Calu3 (cell line): ENCODE measurements at places on chromosomes 6 and 20. TPM values are rescaled to one million over a fixed set of nuclear protein-coding genes. Genes with fewer than 3 reads are reported as not detected.

GRCh38 chr6:125332664-125333063 lies 30.9 kb upstream of the HDDC2 start:
- DNase-seq: no peak

- peak; percentile 69 for DNase-seq
These were observed 10.3 kb upstream of the PRSS16 start for GRCh38 chr6:27237089-27237803.

DNA sequence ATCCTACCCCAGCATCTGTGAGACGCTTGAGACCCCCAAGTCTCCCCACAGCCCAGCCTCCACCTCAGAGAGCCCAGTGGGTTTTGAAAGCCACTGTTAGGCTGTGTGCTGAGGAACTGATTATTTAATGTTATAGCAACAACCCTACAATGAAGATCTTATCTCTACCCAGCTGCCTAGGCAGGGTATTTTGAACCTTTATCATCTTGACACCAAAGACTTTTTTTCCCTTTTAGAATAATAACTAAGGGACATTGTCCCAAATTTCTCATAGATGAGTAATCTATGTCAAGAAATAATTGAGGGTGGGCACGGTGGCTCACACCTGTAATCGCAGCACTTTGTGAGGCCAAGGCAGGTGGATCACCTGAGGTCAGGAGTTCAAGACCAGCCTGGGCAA lies 26.2 kb downstream of the HM13 start:
- DNase-seq: no peak

GRCh38 chr20:1171461-1172093 lies 13.2 kb downstream of the TMEM74B start:
- DNase-seq: peak; percentile 3

DNA sequence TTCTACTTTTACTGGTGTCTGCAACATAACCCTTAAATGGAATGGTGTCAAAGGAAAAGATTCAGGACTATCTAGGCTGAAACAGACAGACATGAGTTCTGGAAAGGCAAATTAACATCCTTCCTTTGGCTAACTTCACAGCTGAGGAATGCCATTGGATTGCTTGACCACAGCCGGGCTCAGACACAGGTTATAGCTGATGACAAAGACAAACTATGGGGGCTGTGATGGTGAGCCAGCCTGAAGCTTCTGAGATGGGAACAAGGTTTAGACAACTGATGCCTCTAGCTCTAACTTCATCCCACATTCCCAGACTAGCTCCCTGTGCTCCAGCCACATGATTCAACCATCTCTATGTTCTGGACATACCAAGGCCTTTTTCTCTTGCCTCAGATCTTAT lies 15.3 kb downstream of the POLR1C start:
- DNase-seq: no peak

GRCh38 chr6:37104824-37105147 lies 65.2 kb upstream of the PIM1 start:
- DNase-seq: no peak

GRCh38 chr20:36116807-36117441 lies 37.6 kb upstream of the EPB41L1 start:
- no peak for DNase-seq

DNA sequence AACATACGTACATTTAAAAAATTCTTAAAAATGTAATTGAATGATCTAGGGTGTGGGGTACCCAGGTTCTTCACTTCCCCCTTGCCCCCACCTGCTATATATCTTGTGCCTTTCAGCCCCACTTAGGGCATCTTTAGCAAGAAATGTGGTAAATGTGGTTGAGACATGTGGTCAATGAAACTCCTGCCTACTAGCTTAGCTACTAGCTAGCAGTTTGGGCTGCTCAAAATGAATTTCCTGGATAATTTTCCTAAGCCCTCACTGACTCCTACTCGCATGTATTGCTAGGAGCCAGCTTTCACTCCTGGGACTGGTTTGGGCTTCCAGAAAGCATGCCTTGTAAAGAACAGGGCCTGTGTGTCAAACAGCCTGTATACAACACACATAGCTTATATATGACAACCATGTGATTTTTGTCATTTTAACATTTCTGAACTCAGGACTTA lies 257.3 kb downstream of the ATXN1 start:
- DNase-seq: no peak

DNA sequence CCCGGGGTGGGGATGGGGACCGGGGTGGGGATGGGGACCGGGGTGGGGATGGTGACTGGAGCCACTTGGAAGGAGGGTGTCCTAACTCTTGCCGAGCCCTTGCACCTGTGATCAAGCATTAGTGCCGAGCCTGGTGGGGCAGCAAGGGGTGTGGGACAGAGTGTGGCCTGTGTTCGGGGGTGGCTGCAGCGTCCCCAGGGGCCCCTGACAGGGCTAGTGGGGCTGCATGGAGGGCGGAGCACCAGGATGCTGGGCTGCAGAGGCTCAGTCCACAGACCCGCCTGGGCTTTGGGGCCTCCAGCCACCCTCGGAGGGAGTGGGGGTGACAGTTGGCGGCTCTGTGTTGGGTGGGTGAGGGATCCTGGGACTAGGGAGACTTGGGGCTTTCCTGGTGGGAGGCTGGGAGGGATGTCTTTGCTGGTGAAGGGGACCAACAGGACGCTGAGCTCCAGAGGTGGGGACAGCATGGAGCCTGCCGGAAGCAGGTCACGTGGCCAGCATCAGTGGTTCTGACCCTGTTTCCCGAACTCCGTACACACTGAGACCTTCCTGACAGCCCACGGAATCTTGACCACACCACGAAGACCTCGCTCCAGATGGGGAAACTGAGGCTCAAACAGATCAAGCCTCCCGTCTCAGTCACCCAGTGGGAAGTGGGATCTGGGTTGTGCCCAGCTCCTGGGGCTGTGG lies 4.6 kb downstream of the RBBP8NL start:
- DNase-seq: no peak

DNA sequence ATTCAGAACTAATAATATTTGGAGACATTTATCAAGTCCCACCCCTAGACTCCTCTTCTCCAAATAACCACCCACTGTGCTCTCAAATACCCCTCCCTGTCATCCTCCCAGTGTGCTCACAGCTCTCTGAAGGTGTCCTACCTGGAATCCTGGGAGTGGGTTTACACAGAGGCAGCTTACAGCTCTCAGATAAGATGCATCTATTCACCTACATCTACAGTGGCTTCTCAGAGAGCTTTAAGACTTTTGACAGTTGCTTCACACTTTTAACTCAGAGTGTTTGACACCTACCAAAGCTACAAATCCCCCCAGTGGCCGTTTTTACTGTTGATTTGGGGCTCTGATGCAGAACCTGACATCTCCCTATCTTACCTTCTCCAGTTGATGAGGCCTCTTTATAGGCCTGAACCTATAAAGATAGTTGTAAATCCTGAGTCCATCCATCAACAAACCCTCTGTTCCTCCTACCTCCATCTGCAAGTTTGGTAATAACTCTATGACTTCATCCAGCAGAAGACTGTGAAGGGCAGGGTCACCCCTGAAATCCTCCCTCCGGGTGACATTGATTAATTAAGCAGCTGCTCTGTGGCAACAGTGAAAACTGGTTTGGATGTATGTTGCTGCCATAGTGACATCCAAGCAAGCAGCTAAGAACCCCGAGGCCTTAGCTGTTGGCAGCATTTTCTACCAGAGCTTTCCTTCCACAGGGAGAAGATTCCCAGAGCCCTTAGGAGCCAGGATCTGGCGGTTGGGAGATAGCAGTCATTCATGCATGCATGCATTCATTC lies 226.1 kb upstream of the RREB1 start:
- DNase-seq: no peak

- DNase-seq: no peak
These were observed 20.1 kb downstream of the DIDO1 start for GRCh38 chr20:62906209-62906608.

- DNase-seq: no peak
These were observed 9.5 kb downstream of the PHACTR3 start for GRCh38 chr20:59613861-59614260.

GRCh38 chr6:53179961-53180651 lies 31.5 kb upstream of the GCM1 start:
- peak; percentile 27 for DNase-seq

DNA sequence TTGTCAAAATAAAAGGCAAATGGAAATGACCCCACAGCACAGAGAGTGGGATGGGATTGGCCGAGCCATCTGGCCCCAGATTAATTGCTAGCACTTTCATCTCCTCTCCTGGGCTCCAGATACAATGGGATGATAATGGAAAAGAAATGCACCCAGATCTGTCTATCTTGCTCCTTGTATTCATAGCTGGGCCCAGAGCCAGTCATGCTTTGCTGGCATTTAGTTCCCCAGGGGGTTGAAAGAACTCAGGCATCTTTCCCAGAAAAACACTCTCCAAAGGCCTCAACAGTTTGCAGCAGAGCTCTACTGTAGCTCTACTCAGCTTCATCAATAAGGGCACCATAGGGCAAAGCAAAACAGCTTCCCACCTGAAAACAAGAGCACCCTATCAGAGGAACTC lies 116.0 kb upstream of the FOXA2 start:
- no peak for DNase-seq

DNA sequence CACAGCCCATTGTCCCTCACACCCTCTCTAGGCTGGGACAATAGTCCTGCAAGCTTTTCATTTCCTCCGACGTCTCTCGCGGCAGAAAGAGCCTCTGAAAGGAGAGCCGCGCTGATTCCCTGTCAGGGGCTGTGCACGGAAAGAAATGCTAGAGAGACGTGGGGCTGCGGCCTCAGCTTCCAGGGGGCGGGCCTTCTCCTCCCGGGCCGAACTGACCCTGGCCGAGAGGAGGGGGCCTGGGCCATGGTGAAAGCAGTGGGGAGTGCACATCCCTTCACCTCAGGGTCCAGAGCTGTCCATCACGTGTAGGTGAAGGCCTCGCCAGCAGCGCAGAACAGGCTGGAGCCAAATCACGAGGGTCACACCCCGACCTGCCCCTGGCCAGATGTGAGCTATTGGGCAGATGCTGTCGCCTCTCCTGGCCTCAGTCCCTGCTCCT lies 220.4 kb downstream of the TAF4 start:
- DNase-seq: no peak

GRCh38 chr6:128672023-128672422 lies 151.6 kb upstream of the PTPRK start:
- DNase-seq: no peak

DNA sequence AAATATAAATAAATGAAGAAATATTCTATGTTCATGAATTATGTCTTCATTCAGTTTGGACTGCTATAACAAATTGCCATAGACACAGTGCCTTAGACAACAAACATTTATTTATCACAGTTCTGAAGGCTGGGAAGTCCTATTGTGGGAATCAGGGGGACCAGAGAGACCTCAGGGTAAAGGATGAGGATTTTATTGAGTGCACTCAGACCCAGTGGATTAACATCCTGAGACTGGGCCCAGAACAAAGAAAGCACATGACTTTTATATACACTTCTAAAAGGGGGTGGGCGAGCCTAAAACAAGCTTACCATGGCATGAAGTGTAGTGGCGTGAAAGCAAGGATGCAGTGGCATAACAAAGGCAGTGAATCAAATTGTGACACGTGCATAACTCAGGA lies 26.9 kb upstream of the CBLN4 start:
- DNase-seq: no peak

GRCh38 chr20:3459881-3460307 lies 10.9 kb upstream of the ATRN start:
- no peak for DNase-seq

DNA sequence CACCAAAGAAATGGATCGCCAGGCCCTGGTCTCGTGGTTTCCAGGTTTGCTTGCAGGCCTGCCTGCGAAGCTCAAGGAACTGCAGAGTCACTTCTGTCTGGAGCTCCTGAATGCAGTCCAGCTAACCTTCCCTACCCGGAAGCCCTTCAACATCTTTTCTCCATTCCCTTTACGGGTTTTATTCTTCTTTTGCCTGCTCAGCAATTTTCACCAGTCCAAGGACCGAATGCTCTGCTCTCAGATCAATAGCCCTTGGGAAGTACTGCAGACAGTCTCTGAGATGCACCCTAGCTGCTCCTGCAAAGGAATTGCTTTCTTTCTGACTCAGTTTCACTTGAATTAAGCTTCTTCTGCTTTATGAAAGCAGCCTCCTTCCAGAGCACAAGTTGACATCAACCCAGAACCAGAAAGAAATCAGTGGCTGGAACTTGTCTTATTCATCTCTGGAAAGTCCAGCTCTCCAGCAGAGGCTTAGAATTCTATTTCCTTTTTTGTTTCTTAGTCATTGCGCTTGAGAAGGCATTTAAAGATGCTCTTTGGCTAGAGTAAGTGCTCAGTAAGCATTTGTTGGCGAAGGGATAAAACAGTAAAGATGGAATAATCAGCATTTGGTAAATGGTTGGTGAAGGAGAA lies 18.7 kb upstream of the YWHAB start:
- no peak for DNase-seq

Gene GGTLC1
- not detected in 2 replicates for total RNA-seq

Gene RING1
- total RNA-seq: 53.9 and 58.9 TPM in 2 replicates

Gene DEFB116
- total RNA-seq: not detected in 2 replicates

Gene TUBB2B
- 2.5 and 3.0 TPM in 2 replicates for total RNA-seq

Gene CNR1
- 0.31 and 0.69 TPM in 2 replicates for total RNA-seq
